ENCODE measurements at places on chromosomes 1 and 21.
A peak's percentile ranks its signal among the peaks of the same experiment; 100 is the strongest.

- no peak for DNase-seq
Measured at GRCh38 chr1:100517515-100517914, 20.4 kb upstream of the GPR88 start.

GRCh38 chr1:179828554-179829110 lies 49.0 kb downstream of the TOR1AIP2 start:
- DNase-seq: no peak

DNA sequence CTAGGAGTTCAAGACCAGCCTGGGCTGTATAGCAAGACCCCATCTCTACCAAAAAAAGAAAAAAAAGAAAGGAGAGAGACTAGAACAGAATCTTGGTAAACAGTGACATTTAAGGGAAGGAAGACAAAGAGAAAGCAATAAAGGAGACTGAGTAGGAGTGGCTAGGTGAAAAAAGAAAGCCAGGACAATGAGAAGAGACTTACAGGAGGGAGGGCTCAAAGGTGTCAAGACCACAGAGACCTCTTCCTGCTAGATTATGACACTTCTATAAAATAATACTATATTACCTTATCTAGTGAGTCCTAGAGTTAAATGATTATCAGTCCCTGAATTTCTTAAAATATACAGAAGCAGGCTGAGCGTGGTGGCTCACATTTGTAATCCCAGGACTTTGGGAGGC lies 10.1 kb upstream of the EPRS1 start:
- no peak for DNase-seq

DNA sequence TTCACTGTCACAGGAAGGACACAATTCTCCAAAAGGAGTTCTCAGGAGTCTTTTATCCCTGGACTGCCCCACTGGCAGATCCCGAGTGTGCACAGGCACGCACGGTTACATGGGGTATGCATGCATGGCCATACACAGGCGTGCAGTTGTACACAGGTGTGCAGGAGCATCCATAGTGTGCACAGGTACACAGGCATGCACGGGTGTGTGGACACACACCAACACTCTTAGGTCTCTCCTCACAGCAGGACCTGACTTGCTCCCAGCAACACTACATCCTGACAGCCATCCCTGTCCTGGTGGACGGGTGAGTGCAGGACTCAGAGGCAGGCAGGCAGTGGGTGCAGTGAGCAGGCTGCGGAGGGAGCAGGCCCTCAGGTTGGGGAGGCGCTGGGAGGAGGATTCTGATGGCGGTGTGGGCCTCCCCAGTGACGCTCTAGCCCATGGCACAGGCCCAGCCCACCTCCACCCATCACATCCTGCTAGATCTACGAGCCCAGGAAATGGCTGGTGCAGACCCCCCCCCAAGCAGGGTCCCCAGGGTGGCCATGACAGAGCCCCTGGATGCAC lies 28.4 kb downstream of the SLC19A1 start:
- no peak for DNase-seq

GRCh38 chr1:23638786-23639241 lies 52.8 kb upstream of the RPL11 start:
- no peak for DNase-seq

DNA sequence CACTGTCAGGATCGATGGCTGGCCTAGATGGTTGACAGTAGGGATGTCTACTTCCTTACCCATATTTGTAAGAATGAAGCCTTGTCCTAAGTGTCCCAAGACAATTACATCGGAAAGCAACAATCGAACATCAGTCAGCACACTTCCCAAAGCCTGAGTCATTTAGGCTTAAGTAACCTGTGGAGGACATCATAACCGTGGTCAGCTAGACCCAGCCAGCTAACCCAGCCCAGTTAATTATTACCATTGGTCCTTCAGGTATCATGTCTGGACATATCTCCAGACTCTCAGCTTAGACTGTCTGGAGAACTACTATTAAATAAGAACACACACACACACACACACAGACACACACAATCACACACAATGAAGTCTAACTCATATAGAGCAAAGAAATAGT lies 264.7 kb downstream of the TRABD2B start:
- DNase-seq: peak; percentile 46

GRCh38 chr1:160993544-160994193 lies 27.3 kb downstream of the F11R start:
- peak; percentile 31 for DNase-seq

GRCh38 chr1:92081031-92081430 lies 886 bp downstream of the BTBD8 start:
- no peak for DNase-seq

DNA sequence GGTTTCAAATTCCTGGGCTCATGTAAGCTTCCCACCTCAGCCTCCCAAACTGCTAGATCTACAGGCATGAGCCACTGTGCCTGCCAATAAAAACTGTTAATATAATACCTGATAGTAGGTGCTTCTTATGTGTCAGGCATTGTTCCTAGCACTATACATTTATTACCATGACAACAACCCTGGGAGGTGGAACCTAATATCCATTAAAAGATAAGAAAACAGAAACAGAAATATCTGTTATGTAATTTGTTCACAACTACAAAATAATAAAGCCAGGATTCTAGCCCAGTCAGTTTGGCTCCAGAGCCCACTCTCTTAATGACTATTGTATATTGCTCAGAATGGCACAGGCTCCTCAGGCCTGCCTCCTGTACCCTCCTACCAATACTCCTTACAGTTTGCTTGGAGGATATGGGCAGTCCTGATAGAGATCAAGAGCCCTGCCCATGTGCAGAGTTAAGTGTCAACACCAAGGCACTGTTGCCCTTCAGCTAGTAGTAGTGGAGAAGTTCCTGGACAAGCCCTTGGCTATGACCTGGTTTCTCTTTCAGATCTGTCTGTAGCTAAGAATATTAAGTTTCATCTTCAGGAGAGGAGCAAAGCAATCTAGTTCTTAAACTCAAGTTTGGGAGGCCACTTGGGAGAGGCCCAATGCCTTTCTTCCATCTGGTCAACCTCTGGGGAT lies 22.4 kb downstream of the RPL5 start:
- DNase-seq: no peak

DNA sequence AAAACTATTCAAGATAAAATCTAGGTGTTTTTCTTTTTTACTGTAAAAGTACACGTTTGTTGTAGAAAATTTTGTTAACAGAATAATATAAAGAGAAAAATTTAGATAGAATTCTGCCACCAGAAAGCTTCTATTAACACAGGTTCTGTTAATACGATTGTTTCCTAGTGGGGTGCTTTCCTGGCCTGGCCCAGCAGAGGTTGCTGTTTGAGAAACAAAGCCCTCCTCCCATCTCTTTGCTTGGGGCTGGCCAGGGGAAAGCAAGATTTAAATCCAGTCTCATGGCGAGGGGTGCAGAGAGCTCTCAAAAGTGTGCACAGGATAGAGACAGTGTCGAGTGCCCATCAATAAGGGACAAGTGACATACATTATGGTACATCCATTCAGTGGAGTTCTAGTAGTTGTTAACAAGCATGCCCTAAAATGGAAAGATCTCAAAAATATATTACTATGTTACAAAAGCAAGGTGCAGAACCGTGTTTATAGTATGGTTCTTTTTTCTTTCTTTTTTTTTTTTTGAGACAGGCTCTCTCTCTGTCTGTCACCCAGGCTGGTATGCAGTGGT lies 14.6 kb upstream of the ACBD3 start:
- DNase-seq: no peak

DNA sequence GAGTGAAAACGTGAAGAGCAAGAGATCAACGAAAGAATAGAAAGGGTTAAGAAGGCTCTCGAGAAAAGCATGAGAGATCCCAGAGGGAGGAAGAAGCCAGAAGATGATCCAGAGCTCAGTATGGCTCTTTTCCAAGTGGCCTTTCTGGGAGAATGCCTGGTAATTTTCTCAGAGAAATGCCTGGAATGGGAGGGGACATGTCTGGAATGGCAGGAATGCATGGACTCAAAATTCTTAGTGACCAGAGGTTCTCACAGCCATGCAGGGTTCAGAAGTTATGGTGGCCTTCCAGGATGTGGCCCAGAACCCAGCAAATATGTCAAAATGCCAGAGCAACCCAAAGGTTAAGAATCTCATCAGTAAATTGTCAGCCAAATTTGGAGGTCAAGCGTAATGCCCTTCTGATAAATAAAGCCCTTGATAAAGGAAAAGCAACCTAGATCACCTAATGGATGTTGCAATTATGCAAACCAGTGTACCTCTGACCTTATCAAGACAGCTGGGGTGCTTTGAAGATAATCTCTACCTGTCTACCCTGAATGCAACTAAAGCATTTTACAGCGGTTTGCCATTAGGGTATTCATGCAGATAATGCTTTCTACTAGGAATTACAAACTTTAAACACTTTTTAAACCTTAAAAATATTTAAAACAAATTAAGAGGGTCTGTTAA lies 53.1 kb downstream of the NBPF6 start:
- DNase-seq: peak; percentile 83

- DNase-seq: peak; percentile 98
Measured at GRCh38 chr1:27542463-27543273, 52.7 kb upstream of the WASF2 start.

GRCh38 chr21:46397993-46398392 lies 60.7 kb upstream of the DIP2A start:
- no peak for DNase-seq

GRCh38 chr1:68230901-68231626 lies 1.3 kb downstream of the WLS start:
- no peak for DNase-seq

DNA sequence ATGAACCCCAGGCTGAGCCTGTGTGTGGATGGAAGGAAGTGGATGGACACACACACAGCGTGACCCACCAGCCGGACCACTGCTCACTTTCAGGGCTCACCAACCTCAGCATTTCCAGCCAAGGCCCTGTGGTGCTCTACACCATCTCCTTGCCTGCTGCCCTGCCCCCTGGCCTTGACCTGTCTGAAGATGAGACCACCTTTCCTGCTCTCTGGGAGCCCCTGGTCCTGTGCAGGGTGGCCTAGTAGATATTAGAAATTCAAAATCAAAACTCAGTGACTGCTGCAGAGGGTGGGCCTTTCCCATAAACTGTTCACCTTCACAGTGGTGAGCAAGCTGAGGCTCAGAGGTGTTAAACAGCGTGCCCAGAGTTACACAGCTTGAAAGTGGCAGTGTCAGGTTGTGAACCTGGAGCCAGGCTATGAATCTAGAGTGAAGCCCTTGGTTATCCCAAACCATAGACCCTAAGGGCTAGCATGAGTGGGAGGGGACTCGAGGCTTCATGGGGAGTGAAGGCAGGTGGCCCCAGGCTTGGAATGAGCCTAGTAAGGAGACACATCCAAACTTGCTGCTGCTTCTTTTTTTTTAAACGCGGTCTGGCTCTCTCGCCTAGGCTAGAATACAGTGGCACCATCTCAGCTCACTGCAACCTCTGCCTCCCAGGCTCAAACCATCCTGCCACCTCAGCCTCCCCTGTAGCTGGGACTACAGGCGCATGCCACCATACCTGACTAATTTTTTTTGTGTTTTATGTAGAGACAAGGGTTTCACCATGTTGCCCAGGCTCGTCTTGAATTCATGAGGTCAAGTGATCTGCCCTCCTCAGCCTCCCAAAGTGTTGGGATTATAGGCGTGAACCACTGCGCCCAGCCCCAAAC lies 41.5 kb downstream of the MAN1C1 start:
- DNase-seq: no peak

- no peak for DNase-seq
Measured at GRCh38 chr1:3463408-3463863, 9.0 kb downstream of the ARHGEF16 start.

GRCh38 chr1:193525411-193525810 lies 339.0 kb upstream of the B3GALT2 start:
- DNase-seq: peak; percentile 41

- DNase-seq: no peak
Measured at GRCh38 chr21:28805885-28806284, 186.8 kb downstream of the LTN1 start.

GRCh38 chr21:41425954-41426675 lies at the start of gene MX1:
Gene MX1 (plus strand): TSS chr21:41426239. CDS start chr21:41432071, 5,832 bp downstream.
- DNase-seq: no peak

DNA sequence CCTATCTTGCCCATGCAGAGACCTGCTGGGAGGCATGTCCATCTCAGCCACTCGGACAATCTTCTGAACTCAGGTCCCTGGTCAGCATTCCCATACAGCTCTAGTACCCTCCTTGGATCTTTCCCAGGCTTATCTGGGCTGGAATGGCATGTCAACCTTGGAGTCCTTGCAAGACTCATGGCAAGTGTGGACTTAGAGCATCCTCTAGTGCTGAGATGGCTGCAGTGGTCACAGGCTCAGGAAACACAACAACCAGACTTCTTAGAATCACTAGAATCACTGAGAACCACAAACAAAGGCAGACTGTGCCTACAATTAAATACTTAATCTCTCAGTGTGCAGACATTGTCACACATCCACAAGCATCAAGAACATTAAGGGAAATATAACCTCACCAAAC lies 73.1 kb upstream of the TSHB start:
- no peak for DNase-seq

DNA sequence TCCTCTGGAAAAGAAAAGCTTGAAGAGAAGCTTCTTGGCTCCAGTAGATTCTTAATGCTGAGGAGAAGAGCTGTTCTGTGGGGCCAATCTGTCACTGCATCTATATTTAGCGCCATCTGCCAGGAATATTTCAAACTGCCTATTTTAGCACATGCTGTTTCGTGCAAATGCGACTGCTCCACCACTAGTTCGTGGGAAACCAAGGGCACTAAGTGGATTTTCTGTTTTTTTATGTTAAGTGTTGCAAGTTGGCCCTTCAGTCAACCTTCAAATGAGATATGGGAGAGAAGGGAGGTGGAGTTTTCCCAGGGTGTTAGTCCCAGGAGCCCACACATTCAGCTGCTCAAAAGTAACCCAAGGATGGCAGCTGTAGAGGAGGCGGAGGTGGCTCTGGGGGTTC lies 91.9 kb downstream of the TSEN15 start:
- no peak for DNase-seq

DNA sequence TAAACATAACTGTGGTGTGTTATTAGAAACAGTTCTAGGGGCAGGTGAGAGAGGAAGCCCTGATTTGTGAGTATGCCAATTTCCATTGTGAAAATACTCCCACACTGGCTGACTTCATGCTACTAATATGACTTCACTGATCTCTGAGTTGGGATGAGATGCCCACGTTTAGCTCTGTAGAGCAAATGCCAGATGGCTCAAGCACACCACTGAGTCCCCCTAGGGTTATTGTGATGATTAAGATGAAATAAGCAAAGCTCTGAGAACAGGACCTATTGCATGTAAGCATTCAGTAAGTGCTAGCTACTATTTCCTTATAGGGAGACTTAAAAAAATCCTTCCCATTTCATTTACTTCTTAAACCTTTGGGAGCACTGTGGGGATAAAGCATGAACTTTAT lies 117.6 kb downstream of the CENPF start:
- DNase-seq: no peak

DNA sequence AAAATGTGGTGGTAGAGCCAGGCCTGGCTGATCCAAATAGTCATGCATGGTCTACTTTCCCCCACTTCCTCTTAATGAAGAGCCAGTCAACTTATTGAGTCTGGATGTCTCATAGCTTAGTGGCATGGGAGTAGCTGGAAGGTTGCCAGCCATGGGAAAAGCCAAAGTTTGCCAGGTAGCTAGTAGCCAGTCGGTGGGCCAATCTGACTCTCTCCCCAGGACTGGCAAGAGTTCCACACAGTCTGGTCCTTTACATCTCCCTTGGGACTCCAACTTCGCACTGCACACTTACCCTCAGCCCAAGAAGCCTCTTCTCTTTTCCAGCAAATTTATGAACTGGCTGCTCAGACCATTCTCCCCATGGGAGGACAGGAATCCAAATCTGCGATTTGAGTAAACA lies 8.3 kb downstream of the WARS2 start:
- DNase-seq: peak; percentile 10

Measured in Caki2 (cell line).